Stimulated activated CD4-positive, alpha-beta T cell treated with anti-CD3 and anti-CD28 coated beads, Interleukin-1b, Interleukin-23, amount 100 ng/mL, for 24 hours (primary cell): ENCODE measurements at places on chromosomes 7 and 10.

DNA sequence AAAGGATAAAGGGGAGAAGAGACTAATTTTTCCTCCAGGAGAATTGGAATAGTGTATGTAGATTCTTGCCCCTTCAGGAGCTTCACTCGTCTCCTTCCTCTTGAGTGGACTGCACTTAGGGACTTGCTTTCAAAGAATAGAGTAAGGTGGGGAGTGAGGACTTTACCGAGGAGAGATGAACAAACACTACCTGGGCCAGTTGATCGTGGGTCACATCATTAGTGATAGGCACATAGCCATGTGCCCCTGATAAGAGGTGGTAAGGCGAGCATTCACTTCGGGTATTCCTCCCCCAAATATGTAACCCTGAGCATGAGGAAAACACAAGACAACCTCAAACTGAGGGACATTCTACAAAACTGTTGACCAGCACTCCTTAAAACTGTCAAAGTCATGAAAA is 14.6 kb upstream of the KIFBP start:
- no peak for DNase-seq

- no peak for DNase-seq
These were observed 128.1 kb downstream of the JMJD1C start for GRCh38 chr10:63337455-63338251.

- no peak for DNase-seq
These were observed 74.2 kb downstream of the JAZF1 start for GRCh38 chr7:28106321-28106829.

GRCh38 chr10:51308116-51308515 is 233.8 kb downstream of the PRKG1 start:
- DNase-seq = no peak

DNA sequence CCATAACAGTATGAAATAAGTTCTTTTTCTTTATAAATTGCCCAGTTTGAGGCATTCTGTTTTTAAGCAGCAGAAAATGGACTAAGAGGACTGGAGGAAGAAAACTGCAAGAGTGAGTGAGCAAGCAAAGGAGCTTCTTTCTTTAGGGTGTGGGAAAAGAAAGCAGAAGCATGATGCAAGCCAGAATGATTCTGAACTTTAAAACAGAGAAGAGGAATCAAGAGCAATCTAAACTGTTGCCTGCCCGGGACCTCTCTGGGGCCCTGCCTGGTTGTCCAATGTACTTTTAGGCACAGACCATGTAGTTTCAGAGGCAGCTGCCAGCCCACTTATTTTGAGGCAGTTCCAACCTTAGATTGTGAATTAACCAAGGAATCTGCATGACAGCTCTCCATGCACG is 186.3 kb downstream of the PLPP4 start:
- no peak for DNase-seq

- no peak for DNase-seq
These were observed 471.6 kb downstream of the ARL4A start for GRCh38 chr7:13159003-13159402.

DNA sequence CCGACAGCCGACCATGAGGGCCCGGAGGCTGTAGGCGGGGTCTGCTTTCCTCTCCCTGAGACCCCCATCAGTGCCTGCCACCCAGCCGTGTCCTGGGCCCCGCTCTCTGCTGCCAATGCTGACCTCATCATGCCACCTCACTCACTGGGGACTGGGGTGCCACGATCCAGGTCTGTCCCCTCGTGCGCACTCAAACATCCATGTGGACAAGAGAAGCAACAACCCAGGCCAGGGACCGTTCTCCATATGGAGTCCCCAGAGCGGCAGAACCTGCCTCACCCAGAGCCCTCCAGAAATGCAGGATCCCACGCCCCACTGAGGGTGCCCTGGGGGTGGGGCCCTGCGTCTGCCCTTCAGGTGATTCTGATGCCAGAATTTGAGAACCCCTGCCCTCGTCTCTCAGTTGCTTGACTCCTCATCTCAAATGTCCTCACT is 210.0 kb upstream of the PPP2R2D start:
- DNase-seq = no peak

DNA sequence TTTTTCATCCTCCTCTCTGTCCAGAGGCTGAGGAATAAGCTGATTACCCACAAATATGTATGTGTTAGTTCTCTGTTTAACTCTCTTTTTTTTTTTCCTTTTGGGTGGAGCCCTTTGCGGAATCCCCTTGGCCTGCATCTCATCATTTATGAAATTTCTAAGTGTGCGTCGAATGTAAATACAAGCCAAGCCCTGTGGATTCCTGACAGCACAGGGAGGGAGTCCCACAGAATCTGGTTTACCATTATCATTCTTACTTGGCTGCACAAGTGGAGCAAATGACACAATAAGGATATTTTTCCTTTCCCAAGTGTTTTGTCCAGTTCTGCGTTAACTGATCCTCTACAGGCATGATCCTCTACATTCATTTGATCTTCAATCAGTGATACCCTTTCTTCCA is 11.4 kb downstream of the STK31 start:
- no peak for DNase-seq
